ENCODE measurements at places on chromosomes 7 and 10. TPM values are rescaled to one million over a fixed set of nuclear protein-coding genes. Genes with fewer than 3 reads are reported as not detected.

TRIM50 gene
- total RNA-seq, result 0.54 TPM

AHR gene
- 73.9 TPM for total RNA-seq

PNLIP gene
- total RNA-seq, result not detected

DPYSL4 gene
- total RNA-seq, result 15.0 TPM

PLEKHS1 gene
- total RNA-seq, result not detected

DNA sequence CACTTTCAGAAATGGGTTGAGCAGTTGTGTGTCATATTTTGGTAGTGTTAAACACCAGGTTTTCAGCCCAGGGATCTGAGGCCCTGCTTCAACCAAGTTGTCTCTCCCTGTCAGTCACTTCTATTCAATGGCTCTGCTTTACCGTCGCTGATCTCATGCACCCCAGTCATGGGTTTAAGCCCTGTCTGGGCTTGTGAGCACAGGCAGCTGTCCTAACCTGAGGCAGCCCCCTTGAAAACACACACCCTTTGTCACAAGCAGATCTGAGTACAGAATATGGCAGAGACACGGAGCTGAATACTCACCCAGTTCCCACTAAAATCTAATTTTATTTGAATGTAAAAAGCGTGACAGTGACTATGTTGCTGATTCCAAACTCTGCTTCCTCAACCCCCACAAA, 110.6 kb upstream of the GLI3 start:
- no peaks in the 10 kb centered on the region for H3K36me3 ChIP-seq
- H3K4me3 ChIP-seq, result no peak overlapping the region
- no peak for DNase-seq
- peaks cover 12% of the 10 kb centered on the region for H3K4me1 ChIP-seq

GRCh38 chr7:30983914-30984247, 20.1 kb downstream of the GHRHR start:
- H3K36me3 ChIP-seq, result peaks cover 3% of the 10 kb centered on the region
- no peak overlapping the region for H3K27ac ChIP-seq
- H3K27me3 ChIP-seq, result peaks cover 10% of the 10 kb centered on the region
- DNase-seq, result no peak
- H3K4me1 ChIP-seq, result peaks cover 58% of the 10 kb centered on the region
- H3K4me3 ChIP-seq, result peak overlapping the region; percentile 62

GRCh38 chr7:133419041-133419440, 166.2 kb downstream of the EXOC4 start:
- no peaks in the 10 kb centered on the region for H3K4me1 ChIP-seq
- H3K27ac ChIP-seq, result no peak overlapping the region
- no peaks in the 10 kb centered on the region for H3K27me3 ChIP-seq

DNA sequence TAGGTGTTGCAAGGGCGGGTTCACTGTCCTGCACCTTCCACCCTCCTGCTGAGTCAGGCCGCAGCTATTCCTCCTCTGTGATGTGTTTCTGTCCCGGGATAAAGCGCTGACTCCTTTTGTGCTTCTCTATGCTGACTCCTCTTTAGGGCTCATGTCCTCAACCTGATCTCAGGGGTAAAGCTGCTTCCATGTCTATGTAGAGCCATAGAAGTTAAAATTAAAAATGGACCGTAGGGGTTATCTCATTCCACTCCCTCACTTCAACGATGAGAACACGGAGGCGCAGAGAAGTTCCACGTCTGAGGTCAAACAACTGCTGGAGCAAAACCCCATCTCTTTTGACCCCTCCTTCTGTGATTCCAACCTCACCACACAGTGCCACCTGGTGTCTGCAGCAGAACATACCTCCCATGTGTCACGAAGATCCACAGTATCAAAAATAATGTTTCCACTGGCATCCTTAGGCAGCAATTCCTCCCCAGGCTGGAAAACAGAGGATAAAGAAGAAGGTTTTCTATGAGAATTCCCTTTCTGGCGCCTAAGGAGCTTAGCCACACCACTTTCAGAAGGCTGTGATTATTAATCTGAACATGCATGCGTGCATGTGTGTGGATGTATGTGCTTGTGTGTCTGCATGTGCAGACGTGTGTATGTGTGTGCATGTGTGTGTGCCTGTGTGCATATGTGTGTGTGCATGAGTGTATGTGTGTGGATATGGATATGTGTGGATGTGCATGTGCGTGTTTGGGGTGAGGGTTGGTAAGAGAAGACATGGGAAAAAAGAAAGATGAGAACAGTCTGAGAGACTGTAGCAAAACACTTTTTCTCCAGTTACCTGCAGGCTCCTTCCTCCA, 81.2 kb upstream of the UCN3 start:
- H3K27me3 ChIP-seq, result peaks cover 2% of the 10 kb centered on the region
- H3K4me1 ChIP-seq, result peaks cover 4% of the 10 kb centered on the region
- H3K36me3 ChIP-seq, result no peaks in the 10 kb centered on the region
- no peak overlapping the region for H3K4me3 ChIP-seq

DNA sequence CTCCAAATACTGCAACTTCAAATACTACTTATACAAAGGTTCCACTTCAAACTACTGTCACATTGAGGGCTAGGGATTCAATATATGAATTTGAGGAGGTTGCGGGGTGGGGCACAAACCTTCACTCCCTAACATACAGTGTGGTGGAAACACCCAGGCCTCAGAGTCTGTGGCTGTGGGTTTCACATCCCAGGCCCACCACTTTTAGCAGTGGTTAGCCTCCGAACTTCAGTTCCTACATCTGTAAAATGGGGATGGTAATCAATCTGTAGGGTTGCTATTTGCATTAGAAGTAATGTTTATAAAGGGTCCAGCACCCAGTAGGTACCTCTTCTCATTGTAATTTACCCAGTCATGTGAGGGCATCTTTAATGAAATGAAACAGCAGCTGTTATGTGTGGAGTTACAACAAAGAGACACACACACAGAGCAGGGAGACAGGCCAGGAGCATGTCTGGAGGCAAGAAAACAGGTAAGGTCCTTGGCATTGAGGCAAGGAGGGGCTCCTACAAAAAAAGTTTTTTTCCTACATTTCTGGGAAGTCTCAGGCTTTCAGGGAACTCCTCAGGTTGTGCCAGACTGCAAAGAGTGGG, 570.9 kb downstream of the LRMDA start:
- H3K27ac ChIP-seq, result no peak overlapping the region
- no peaks in the 10 kb centered on the region for H3K36me3 ChIP-seq
- peaks cover 2% of the 10 kb centered on the region for H3K27me3 ChIP-seq

DNA sequence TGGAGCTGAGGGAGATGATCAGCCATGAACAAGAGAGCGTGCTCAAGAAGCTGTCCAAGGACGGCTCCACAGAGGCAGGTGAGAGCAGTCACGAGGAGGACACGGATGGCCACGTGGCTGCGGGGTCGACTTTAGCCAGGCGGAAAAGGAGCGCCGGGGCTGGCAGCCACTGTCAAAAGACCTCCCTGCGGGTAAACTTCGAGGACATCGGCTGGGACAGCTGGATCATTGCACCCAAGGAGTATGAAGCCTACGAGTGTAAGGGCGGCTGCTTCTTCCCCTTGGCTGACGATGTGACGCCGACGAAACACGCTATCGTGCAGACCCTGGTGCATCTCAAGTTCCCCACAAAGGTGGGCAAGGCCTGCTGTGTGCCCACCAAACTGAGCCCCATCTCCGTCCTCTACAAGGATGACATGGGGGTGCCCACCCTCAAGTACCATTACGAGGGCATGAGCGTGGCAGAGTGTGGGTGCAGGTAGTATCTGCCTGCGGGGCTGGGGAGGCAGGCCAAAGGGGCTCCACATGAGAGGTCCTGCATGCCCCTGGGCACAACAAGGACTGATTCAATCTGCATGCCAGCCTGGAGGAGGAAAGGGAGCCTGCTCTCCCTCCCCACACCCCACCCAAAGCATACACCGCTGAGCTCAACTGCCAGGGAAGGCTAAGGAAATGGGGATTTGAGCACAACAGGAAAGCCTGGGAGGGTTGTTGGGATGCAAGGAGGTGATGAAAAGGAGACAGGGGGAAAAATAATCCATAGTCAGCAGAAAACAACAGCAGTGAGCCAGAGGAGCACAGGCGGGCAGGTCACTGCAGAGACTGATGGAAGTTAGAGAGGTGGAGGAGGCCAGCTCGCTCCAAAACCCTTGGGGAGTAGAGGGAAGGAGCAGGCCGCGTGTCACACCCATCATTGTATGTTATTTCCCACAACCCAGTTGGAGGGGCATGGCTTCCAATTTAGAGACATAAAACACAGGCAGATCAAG, 3.3 kb downstream of the GDF2 start:
- H3K27ac ChIP-seq, result no peak overlapping the region
- peaks cover 5% of the 10 kb centered on the region for H3K4me1 ChIP-seq
- H3K36me3 ChIP-seq, result no peaks in the 10 kb centered on the region
- H3K27me3 ChIP-seq, result peaks cover 2% of the 10 kb centered on the region
- no peak for DNase-seq

DNA sequence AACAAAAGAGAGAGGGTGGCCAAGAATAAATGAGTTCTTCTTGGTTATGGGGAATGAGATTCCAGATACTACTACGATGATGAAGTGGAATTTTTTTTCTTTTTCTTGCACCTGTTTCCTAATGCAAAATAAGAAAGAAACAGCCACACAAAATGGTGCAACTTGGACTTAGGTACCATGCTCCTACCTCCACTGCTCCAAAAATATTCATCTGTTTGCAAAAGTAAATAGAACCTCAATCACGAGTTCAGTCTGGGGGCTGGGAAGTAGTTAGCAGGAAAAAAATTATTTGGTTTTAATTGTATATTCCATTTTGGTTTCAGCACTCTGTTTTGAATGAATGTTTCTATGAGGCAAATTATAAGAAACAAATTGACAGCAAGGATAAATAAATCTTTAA, 73.5 kb downstream of the SLC25A13 start:
- H3K27ac ChIP-seq, result no peak overlapping the region
- H3K4me3 ChIP-seq, result no peak overlapping the region
- peaks cover 20% of the 10 kb centered on the region for H3K4me1 ChIP-seq
- H3K36me3 ChIP-seq, result peaks cover 13% of the 10 kb centered on the region
- peaks cover 3% of the 10 kb centered on the region for H3K27me3 ChIP-seq

DNA sequence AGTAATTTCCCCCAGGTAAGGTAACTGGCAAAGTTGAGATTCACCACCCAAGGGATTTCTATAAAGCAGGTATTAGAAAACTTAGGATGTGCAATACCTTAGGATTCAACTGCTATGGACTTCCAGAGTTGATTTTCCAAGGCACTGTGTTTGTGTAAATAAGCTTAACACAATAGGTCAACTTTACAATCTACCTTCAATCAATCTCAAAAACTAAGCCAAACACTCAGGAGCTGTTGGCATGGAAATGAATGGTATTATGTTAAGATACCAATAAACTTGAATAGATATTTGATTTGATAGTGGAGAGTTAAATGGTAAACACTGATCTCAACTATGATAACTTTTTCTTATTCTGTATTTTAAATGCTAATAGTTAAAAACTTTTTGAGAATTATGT, 762 bp upstream of the SEMA3E start:
- DNase-seq, result no peak
- peaks cover 3% of the 10 kb centered on the region for H3K4me1 ChIP-seq
- H3K36me3 ChIP-seq, result no peaks in the 10 kb centered on the region
- H3K4me3 ChIP-seq, result no peak overlapping the region
- H3K27ac ChIP-seq, result no peak overlapping the region

DNA sequence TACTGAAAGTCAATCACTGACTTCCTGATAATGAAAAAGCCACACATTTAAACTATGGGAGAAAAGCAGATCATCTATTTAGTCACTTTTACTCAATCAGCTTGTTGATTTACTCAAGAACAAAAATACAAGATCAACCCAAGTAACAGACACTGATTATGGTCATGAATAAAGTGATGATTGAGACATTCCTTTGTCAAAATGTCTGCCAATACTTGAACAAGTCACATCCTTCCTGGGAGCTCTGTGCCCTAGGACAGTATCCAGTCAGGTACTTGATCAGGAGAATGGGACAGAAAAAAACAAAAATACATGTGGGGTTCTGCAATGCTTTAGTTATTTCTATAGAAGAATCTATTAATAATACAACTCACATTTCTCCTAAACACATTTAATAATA, 150.0 kb upstream of the NEBL start:
- H3K4me1 ChIP-seq, result no peaks in the 10 kb centered on the region
- no peaks in the 10 kb centered on the region for H3K36me3 ChIP-seq
- peaks cover 1% of the 10 kb centered on the region for H3K27me3 ChIP-seq

DNA sequence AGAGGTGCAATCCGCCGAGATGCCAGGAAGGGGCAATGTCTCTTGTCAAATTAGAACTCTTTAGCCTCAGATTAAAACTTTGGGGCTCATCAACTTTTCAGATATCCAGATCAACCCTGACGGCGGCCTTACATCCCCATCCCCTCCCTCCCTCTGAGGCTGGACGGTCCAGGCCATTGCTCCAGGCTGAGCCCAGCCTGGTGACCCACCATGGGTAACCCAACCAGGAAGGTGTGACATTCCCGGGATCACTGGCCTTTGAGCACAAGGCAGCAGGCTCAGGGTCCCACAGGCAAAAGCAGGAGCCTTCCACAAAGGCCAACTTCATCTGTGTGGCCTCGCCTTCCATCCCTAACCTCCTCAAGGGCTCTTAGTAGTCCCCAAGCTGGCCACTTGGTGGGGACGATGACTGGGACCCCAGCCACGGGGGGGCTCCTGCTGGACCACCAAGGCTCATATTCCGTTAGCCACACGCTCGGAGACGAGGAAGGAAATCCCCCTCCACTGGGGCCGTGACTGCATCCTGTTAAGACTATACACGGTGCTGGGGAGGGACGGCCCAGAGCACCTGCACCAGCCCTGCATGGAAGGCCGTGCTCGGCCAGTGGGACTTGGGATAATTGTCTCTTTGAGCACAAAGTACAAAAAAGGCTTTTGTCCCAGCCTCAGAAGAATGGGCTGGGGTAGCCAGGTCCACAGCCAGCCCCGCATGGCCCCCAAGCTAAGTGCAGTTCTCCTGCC, 62.8 kb downstream of the ZRANB1 start:
- no peak overlapping the region for H3K4me3 ChIP-seq
- no peak for DNase-seq
- H3K27me3 ChIP-seq, result peaks cover 21% of the 10 kb centered on the region
- no peak overlapping the region for H3K27ac ChIP-seq
- H3K36me3 ChIP-seq, result peaks cover 32% of the 10 kb centered on the region

- peaks cover 11% of the 10 kb centered on the region for H3K36me3 ChIP-seq
- H3K27me3 ChIP-seq, result peaks cover 11% of the 10 kb centered on the region
- peaks cover 29% of the 10 kb centered on the region for H3K4me1 ChIP-seq
- no peak overlapping the region for H3K27ac ChIP-seq
Measured at GRCh38 chr10:119541459-119542356, 811 bp downstream of the RGS10 start.

DNA sequence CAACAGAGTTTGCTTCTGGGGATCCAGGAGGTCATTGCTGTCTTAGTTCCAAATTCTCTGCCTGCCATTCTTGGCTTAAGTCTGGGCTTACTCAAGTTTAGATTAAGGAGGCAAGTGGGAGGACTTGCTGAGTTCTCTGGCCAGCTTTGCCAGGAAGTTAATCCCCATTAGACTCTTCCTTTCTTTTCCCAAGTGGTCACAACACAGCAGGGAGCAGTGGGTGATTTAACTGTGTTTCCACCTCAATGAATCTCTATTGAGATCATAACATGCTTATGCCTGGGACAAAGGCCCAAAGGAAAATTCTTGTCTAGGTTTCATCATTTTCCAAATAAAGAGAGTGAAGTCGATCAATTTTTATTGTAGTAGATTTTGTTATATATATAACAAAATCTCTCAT, 1159.6 kb downstream of the SORCS3 start:
- H3K4me1 ChIP-seq, result no peaks in the 10 kb centered on the region
- H3K27ac ChIP-seq, result no peak overlapping the region
- no peaks in the 10 kb centered on the region for H3K27me3 ChIP-seq
